ENCODE measurements at places on chromosomes 2 and 18.

GRCh38 chr18:55534547-55534946 is 53.4 kb downstream of the TCF4 start:
- DNase-seq = no peak

DNA sequence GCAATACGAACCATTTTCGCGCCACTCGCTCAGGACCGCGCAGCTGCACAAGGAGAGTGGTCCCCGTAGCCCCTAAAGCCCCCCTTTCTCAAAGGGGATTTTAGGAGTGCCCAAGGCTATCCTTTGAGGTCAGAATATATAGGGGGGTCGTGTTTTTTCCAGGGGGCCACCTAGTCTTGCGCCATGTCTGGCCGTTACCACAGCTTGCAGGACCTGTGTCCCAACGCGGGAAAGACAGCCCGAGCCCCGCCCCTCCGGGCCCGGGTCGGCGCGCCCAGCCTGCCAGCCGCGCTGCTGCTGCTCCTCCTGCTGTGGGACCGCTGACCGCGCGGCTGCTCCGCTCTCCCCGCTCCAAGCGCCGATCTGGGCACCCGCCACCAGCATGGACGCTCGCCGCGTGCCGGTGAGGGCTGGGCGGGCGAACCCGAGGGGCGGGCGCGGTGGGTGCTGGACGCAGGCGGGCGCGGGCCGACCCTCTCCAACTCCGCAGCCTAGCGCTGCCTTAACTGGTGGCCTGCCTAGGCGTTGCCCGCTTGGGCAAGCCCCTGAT is at the start of gene CDCA7:
Gene CDCA7, plus strand, starts transcription at position 291 of the 550 bp plus-strand sequence. Its CDS starts 92 bp downstream, at position 383.
- DNase-seq = peak; percentile 6

DNA sequence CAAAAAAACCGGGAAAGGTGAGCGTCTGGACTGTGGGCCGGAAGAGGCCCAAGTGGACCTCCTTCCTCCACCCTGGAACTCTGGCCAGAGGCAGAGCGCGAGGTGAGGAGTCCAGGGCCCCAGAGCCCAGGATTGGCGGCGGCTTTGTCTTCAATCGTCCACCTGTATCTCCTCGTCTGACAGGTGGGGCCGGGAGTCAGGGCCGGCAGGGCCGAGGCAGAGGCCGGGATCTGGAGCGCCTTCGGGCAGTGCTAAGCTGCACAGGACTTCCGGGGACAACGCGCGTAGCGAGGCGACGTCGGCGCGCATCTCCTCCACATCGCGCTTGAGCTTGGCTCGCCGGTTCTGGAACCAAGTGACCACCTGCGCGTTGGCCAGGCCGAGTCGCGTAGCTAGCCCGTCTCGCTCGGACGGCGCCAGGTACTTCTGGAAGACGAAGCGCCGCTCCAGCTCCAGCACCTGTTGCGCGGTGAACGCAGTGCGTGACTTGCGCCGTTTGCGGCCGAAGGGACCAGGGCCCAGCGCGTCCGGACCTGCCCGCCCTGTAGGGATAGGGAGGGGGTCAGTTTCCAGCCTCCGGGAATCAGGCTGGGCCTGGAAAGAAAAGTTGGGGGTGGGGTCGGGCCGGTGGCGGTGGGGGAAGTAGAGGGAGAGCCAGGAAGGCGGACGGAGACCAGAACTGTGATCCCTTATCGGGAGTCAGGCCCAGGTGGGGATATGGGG is 1.5 kb downstream of the LBX2 start:
- no peak for DNase-seq

DNA sequence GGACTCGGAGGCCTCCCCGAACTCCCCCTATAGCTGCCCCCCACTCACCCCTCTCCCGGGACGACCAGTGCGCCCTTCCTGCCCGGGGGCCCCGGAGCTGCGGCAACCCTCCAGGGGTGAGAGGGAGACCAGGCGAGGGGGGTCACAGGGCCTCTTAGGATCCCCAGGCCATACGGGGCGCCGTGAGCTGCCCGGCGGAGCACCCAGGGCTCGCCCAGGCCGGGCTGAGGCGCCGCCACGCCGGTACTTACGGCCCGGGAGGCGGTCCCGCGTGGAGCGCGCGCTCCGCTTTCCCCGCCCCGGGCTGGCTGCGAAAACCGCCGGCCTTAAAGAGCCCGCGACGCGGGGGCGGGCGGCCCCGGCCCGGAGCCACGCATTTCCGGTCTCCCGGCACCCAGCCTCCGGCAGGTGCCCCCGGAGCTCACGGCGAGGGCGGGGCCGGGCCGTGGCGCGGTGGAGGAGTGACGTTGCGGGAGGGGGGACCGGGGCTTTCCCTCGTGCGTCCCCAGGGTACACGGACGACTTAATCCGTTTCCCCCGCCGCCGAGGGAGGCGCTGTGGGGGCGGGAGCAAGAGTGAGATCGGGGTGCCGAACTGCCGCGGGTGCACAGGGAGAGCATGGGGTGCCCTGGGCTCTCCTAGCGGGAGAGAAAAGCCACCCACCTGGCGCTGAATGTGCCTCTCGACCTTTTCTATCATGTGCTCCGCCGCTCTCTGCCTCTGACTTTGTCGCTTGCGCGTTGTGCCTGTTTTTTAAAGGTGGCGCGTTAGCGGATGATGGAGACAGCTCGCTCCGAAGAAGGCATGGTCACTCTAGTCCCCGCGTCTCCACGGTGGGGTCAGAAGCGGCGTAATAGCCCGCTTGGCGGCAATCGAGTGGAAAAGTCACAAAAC is at the start of gene METTL21A:
Gene METTL21A, minus strand, starts transcription at position 381 of the 894 bp plus-strand sequence. CDS start 1,019 bp downstream, outside the sequence.
- DNase-seq = peak; percentile 94

DNA sequence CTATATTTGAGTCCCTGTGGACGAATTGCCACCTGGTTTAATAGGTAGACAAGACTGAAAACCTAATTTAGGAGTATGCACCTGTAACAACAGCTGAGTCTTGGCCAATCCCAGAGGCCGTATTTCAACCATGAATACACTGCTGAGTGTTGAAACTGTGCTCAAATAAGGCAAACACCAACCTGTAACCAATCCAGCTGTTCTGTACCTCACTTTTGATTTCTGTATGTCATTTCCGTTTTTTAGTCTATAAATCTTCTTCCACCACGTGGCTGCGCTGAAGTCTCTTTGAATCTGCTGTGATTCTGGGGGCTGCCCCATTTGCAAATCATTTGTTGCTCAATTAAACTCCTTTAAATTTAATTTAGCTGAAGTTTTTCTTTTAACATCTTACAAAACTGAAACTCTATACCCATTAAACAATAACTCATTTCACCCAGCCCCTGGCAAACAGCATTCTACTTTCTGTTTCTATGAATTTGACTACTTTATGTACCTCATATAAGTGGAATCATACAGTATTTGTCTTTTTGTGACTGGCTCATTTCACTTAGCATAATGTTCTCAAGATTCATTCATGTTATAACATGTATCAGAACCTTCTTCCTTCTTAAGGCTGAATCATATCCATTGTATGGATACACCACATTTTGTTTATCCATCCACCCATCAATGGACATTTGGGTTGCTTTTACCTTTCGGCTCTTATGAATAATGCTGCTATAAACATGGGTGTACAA is 7.5 kb upstream of the YPEL5 start:
- no peak for DNase-seq

- no peak for DNase-seq
Measured at GRCh38 chr2:152582081-152582480, 135.2 kb downstream of the PRPF40A start.

DNA sequence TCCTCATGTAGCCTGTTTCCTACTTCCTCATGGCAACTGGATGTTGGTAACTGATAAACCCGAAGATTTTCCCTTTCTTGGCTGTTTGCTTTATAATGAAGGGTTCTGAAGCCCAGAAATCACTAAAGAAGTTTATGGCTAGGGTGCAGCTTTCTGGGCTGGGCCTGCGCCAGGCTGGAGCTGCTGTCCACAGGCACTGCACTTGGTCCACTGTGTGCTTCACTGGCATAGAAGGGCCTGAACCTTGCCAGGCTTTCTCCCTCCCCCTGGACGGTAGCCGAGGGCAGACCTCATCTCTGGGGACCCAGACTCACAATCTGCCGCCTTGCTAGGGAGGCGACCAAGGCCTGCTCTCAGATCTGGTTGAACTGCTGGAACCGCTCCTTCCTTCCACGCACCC is 133.3 kb upstream of the SPRED2 start:
- DNase-seq = peak; percentile 26

DNA sequence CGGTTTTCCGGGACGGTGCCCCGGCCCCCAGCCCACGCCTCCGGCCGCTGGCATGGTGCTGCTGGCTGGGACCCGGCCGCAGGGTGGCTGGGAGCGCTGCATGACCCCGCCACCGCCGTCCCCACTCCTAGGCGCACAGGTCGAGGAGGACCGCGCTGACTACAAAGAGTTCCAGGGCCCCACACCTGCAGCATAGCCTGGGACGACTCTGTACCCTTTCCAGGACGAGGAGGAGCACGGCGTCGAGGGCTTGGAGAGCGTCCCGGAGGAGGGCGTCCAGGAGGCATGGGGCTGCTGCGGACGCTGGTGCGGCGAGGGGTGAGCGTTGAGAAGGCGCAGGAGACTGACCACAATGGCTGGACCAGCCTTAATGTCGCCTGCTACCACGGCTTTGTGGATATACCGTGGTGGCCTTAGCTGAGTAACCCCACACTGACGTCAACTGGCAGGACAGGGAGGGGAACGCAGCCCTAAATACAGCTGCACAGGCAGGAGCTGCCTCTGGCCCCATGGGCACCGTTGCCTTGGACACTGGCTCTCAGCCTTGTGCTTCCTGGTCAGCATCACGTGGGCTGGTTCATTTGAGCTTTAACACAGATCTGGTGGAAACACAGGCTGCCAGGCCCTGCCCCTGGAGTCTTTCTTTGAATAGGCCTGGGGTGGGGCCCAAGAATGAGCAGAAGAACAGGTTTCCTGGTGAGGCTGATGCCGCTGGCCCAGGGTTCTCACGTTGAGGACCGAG is 40.9 kb upstream of the TRIM43B start:
- DNase-seq = no peak

DNA sequence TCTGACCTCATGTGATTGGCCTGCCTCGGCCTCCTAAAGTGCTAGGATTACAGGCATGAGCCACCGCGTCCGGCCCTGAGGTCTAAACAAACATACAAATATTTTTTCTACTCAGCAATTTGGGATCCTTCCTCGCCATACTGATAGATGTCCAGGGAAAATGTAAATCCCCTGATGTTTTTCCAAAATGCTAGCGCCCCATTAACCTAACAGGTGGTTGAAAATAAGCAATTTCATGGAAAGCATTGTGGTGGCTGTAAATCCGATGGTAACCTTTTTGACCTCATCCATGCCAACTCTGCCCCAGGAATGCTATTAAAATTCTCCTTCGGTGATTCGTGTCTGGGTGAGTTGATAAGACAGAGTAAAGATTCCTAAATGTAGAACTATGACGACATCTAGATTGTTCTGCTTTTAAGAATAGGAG is 19.3 kb downstream of the GEMIN6 start:
- no peak for DNase-seq

DNA sequence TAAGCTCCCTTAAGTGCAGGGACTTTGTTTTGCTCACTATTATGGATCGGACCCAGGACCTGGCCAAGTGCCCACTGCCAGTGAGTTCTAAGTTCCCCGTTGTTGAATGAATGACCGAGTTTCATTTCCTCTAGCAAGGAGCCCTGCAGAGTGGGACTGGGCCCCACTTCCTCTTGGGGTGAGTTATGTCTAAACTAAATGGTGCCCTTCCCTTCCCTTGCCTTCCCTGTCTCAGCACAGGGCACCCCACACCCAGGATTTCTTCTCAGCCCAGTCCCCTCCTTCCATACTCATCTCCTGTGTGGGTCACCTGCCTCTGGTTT is 195.3 kb upstream of the HS6ST1 start:
- DNase-seq = no peak

DNA sequence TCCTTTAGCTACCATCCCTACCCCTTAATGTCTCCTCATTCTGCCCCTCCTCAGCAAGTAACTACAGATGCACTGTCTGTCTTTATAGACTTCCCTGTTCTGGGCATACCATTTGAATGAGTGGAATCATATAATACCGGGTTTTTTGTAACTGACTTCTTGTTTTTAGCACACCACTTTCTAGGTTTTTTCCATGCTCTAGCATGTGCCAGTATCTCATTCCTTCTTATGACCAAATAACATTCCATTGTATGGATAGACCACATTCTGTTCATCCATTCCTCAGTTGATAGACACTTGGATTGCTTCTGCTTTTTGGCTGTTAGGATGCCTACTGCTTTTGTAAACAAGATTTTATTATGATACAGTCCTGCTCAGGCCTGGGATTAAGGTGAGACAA is 154.7 kb downstream of the TSN start:
- no peak for DNase-seq

DNA sequence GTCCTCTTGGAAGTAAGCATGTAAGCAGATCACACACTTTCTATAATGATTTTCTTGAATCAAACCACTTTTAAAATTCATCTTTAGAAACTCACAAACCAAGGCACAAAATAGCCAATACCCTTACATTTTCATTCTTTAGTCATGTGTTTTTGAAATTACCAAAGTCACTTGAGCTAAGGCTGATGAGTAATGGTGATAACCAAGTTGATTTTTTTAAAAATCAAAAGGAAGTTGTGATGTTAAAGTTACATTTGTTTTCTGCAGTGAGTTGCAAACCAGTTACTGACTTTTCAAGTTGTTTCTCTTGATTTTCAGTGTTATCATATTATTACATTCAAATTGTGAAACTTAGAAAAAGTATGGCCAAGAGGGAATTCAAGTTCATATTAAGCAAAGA is 21.5 kb upstream of the IL18RAP start:
- no peak for DNase-seq
